Activated CD8-positive, alpha-beta T cell treated with anti-CD3 and anti-CD28 coated beads, Interleukin-2, amount 10 ng/mL, durations not matched to agents 7 days and 5 days (primary cell): ENCODE measurements at places on chromosomes 4 and X. TPM values are rescaled to one million over a fixed set of nuclear protein-coding genes. Genes with fewer than 3 reads are reported as not detected.

CT45A2 gene
- total RNA-seq = not detected

TMPRSS11A gene
- not detected for total RNA-seq

AFF2 gene
- total RNA-seq = 0.40 TPM

LARP7 gene
- total RNA-seq = 51.3 TPM
